HFFc6 (cell line): ENCODE measurements at places on chromosomes 2 and 18. TPM values are rescaled to one million over a fixed set of nuclear protein-coding genes. Genes with fewer than 3 reads are reported as not detected.

GRCh38 chr2:127034051-127034450, 72.9 kb downstream of the BIN1 start:
- DNase-seq, result no peak

GRCh38 chr2:64108666-64109241, 35.5 kb downstream of the PELI1 start:
- no peak for DNase-seq

GRCh38 chr18:35641916-35642315, 60.4 kb downstream of the GALNT1 start:
- DNase-seq, result no peak

- no peak for DNase-seq
Measured at GRCh38 chr2:71154279-71154678, 23.8 kb downstream of the MPHOSPH10 start.

DNA sequence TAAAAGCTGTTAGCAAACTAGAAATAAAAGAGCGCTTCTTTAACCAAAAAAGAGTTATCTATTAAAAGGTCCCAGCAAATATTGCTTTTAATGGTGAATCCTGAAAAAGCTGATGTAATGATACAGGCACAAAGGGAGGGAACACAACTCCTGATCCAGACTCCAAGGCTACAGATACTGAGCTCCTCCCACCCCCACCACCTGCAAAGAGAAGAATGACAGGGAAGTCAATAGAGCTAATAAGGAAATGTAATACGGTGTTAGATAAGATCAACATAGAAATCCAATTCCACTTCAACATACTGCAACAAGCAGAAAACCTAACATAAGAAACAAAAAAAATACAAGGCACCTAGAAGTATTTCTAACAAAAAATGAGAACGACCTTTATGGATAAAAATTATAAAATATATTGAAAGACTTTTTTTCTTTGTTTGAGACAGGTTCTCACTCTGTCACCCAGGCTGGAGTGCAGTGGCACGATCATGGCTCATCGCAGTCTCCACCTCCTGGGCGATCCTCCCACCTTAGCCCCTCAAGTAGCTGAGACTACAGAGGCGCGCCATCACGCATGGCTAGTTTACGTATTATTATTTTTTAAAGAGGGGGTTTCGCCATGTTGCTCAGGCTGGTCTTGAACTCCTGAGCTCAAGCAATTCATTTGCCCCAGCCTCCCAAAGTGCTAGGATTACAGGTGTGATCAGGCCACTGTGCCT, 192.2 kb downstream of the HDAC4 start:
- DNase-seq, result no peak

Gene BMP10
- not detected in 3 replicates for total RNA-seq

Gene CDH2
- total RNA-seq, result 202 to 332 TPM (median 324 TPM) in 3 replicates
